ENCODE measurements at places on chromosomes 2 and 18.

DNA sequence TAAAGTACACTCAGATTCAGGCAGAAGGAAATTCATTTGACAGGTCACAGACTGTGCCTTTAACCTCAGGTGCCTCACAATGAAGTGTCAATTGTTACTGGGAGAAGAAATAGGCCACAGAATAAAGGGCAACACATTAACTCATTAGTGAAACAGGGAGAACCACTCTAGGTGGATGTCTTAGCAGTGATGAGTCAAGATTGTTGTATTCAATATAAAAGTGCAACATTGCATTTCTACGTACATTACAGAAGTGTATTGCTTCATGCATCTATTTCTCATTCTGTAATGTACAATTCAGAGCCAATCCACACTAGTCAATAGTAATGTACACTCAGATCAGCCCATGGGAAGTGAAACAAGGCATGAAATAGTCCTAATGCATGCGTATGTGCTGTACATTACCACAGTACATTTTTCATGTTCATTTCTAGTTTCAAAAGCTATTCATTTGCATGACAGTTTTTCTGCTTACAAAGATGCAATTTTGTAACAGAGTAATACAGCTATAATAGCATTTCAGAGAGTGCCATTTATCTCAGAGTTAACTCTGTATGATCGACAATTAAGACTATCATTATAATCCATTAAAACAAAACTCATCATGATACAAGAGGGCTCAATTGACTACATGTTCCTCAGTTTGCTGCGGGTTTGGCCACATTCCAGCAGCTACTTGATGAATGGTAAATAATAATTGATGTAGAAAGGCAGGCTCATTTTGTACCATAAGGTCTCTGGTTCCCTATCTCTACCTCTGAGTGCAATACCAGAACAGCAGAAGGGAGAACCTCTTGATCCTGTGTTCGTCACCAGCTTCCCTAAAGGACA, 12.2 kb upstream of the ARL5A start:
- DNase-seq, result no peak

DNA sequence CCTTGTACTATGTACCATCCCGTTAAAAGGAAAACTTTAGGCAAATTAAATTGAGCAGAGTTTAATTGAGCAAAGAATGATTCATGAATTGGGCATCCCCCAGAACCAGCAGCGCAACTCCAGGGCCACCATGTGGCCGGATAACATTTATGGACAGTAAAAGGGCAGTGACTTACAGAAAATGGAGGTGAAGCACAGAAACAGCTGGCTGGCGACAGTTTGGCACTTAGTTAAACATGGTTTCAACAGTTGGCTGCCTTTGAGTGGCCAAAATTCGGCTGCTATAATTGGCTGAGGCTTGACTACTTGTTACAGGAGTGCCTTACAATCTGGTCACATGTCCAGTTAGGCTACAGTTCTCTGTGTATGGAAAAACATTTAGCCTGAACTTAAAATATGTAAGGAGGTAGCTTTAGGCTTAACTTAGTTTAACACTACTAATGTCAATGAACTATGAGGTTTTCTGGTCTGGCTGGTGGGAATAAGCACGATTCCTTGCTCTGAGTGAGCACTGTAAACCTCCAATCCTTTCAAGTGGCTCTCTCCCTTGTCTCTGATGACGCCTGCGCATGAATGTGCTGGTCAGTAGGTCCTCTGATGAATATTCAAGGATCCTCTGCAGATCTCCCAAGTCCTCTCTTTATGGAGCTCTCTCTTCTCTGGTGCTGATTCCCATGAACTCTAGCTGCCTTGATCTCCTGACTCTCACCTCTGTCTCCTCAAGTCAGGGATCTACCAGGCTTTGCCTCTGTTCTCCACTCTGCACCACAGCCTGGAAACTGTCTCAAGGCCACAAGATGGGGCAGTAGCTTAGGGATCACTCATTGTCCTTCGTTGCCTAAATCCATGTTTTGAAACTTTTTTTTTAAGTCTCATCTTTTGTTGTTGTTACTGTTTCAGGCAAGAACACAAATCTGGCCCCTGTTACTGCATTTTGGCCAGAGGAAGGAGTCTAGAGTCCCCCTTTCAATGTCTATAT, 24.4 kb upstream of the RAB31 start:
- no peak for DNase-seq

DNA sequence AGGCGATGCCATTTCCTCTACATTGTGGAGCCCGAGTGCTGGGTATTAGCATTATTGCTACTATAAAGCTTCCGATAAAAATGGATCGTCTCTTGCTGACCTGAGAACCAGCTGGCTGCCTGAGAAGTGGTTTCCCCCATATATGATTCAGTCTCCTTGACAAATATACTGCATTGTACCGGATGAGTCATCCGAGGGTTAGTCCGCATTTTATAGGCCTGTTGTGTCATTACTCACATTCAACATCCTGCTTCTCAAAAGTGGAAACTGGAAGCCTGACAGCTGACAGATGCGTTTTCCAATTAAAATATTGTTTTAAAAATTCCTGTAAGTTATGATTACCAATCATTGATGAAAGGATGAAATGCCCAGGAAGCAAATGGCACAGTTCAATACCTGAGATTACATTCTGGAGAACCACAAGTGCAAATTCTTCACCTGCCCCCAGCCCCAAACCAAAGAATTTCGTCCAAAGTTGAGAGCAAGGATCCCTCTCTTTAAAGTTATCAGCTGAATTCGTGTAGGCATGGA, 65.7 kb downstream of the SPRED2 start:
- no peak for DNase-seq

DNA sequence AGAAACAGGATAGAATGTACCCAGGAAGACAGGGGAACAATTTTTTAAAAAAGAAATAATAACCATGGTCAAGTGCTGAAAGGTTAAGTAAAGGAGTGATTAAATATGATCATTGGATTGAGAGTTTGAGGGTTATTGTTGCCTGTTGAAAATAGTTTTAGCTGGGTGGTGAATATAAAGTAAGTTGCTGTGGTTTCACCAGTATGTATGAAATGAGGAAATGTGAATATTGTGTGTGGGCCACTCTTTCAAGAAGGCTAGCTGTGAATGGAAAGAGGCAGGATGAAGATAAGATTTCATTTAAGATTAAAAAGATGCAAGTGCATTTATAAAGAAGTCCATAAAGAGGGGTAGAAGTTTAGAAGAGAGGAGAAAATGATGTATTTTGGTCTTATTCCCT, 53.8 kb downstream of the GULP1 start:
- DNase-seq, result no peak

GRCh38 chr2:239156516-239157265, 244.1 kb downstream of the HDAC4 start:
- peak; percentile 5 for DNase-seq

DNA sequence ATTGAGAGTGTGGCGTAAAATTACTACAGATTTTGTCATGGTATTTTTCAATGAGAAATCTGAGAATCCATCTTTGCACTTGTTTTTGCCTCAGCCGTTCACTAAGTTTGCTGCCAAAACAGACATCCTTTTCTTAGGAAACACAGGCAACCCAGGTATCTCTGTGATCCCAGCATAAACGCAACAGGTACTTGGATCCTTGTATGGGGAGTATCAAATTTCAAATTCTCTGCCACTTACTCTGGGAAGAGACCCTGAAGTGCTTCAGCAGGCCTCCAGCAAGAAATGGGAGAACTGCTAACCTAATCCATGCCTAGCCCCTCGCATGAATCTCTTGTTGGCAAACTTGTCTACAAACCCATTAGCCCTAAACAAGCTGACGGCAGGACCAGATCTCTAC, 83.1 kb downstream of the BCL11A start:
- DNase-seq, result no peak

DNA sequence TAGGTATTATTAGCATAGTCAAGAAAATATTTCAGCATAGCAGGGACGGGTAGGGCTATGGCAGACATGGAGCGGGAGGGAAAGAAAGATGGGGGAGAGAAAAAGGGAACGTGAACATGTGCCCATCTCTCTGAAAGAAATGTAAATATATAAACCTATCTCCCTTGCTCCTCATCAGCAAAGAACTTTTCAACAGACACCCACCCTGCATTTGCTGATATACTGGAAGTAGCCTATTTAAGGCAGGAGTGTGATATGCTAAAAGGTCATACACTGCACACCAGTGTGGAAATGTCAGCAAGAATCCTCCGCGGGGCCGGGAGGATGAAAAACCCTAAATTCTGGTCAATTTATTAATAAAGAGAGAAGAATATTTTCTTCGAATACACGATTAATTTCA, 1.7 kb downstream of the MBOAT2 start:
- no peak for DNase-seq

DNA sequence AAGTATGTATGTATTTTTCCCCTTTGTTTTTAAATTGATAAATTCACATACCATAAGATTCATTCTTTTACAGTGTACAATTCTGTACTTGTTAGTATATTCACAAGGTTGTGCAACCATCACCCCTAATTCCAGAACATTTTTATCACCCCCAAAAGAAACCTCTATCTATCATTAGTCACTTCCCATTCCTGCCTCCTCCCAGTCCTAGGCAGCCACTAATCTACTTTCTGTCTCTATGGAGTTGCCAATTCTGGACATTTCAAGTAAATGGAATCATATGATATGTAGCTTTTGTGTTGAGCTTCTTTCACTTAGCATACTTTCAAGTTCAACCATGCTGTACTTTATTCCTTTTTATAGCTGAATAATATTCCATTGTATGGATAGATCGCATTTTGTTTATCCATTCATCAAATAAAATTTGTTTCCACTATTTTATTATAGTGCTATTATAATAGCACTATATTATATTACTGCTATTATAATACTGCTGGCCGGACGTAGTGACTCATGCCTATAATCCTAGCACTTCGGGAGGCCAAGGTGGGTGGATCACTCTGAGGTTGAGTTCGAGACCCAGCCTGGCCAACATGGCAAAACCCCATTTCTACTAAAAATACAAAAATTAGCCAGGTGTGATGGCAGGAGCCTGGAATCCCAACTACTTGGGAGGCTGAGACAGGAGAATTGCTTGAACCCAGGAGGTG, 10.9 kb downstream of the STARD7 start:
- no peak for DNase-seq

GRCh38 chr2:47211497-47212011, 56.4 kb upstream of the STPG4 start:
- DNase-seq, result no peak

GRCh38 chr2:182318466-182319220, 108.2 kb downstream of the PDE1A start:
- no peak for DNase-seq

DNA sequence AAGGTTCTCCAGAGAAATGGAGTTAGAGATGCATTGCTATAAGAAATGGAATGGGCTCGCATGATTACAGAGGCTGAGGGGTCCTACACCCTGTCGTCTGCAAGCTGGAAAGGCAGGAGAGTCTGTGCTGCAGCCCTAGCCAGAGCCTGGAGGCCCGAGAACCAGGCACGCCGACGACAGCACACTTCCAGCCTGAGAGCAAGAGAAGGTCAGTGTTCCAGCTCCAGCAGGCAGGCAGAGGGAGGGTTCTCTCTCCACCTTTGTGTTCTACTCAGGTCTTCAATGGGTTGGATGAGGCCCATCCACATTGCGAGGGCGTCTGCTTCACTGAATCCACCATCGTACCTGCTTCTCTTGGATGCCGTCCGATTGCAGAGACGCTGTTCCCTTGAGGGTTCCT, 177.6 kb upstream of the HDAC4 start:
- no peak for DNase-seq

DNA sequence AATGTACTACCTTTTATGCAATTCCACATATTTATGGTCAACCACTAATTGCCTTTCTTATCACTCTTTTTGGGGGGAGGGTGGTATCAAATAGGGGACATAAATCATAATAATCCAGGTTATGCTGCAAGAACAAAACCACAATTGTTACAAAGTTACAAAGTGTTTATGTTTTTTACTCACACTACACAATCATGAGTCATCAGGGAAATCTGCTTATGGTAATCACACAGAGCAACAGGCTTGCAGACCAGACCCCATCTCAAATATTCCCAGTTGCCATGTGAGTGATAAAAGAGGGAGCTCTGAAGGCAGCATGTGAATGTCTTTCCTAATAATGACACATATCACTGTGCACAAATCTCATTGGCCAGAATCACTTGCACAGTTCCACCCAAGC, 304.7 kb upstream of the TMEFF2 start:
- DNase-seq, result no peak

GRCh38 chr2:149357058-149357457, 26.7 kb downstream of the LYPD6 start:
- DNase-seq, result no peak

DNA sequence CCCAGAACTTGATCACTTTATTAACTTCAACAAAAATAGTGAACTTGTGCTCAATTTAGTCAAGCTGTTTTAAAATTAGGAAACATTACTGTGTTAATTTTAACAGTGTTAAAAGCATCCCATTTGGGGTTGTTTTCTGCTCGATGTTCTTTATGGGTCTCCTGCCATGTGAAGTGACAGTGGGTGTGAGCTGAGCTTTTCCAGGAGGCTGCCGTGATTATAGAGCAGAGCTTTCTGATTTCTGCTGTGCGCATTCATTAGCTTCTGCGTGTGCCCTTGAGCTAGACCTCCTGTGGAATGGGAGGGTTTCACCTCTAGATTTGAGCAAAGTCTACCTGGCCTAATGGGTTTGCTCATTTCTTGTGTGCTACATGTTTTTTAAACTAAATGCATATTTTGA, 121.5 kb downstream of the WDSUB1 start:
- no peak for DNase-seq

- DNase-seq, result no peak
Measured at GRCh38 chr2:70557171-70557838, 3.7 kb upstream of the TGFA start.

DNA sequence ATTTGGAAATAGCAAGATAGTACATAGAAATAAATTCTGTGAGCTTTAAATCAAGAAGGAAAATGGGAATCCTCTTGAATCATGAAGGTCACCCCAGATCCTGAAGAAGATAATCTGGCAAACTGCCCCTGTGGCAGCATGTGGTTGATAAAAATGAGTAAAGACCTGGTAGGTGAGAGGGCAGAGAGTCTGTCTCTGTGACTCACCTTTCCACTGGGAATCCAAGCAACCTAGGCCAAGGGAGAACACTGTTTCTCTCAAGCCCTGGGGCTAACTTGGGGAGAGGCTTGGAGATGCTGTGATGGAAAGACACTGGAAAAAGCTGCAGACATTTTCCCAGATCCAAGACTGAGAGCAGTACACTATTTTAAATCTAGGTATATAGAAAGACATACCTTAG, 185.8 kb upstream of the CNTNAP5 start:
- DNase-seq, result no peak

GRCh38 chr18:69686861-69687260, 260.8 kb downstream of the CD226 start:
- no peak for DNase-seq

Measured in omental fat pad (tissue), 4 donors.